ENCODE measurements at places on chromosomes 13 and 19.

DNA sequence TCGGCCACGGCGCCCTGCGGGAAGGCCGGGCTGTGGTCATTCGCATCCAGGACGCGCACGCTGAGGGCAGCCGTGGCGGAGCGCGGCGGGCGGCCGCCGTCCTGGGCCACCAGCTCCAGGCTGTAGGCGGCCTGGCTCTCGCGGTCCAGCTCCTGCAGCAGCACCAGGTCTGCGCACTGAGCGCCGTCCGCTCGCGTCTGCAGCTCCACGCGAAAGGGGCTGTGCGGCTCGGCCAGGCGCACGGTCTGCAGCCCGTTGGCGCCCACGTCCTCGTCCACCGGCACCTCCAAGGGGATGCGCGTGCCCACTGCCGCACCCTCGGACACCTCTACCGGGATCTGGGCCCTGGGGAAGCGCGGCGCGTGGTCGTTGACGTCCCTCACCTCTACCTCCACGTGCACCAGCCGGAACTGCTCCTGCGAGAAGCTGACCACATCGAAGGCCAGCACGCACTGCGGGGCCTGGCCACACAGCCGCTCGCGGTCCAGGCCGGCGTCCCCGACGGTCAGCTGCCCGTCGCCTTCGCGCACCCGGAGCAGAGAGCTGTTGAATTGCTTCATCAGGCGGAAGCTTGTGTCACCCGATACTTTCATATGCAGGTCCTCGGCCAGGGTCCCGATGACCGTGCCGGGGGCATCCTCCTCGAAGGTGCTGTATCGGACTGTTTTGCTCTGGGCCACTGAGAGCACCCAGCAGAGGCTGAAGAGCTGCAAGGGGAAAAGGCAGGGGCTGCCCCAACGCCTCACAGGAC, 583 bp downstream of the PCDH8 start:
- no peak for DNase-seq

GRCh38 chr13:39955560-39955959, 300.1 kb downstream of the COG6 start:
- DNase-seq, result no peak

DNA sequence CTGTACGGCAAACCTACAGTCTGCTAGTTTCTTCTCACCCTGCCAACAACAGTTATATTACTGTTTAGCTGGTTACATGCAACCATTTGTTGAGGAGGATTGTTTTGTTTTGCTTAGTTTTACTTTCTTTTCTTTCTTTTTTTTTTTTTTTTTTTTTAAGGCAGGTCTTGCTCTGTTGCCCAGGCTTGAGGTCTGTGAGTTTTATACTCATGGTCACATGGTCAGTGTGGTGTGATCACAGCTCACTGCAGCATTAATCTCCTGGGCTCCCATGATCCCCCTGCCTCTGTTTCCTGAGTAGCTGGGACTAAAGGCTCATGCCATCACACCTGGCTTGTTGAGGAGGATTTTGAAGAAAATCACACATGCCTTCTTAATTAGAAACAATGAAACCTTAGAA, 505.6 kb downstream of the GPC5 start:
- no peak for DNase-seq

- DNase-seq, result no peak
These were observed 30.8 kb downstream of the CCNE1 start for GRCh38 chr19:29842471-29843179.

- no peak for DNase-seq
These were observed 682 bp upstream of the CABP5 start for GRCh38 chr19:48044561-48044960.

DNA sequence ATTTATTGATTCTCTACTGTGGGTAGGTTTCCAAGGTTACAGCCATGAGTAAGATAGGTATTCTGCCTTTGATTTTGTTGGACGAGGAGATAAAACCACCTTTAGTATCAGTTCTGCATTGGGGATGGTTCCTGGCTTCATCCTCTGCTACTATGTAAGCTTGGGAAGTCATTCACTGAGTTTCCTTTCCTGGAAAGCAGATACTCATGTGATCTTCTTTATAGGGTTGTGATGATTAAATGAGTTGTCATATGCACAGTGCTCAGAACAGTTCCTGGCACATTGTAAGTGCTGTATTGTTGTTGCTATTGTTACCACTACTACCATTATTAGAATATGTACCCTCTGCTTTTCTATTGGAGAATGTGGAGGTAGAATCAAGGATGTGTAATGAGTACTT, 13.1 kb upstream of the WTIP start:
- no peak for DNase-seq

DNA sequence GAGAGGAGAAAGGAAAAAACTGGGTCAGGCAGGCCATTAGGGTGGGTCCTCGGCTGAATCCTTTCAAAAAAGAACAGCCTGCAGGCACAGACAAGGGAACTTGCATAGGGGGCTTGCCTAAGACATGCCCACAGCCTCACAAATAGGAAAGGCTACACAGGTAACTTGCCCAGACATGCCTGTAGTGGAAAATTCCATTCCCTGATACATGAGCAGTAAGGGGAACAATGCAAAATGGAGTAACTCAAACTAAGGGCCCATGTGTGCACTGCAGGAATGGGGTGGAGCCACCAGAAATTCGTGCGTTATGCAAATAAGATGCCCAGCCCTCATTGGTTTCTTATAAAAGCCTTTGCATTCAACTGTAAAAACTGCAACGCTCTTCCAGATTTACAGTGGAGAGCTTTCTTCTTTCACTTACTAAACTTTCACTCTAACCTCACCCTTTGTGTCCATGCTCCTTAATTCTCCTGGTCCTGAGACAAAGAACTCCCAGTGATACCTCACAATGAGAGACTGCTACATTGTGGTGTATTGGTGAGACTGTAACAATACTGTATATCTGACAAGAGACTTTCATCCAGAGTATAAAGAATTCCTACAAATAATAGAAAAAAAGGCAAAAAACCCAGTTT, 59.5 kb upstream of the SLITRK1 start:
- DNase-seq, result no peak

DNA sequence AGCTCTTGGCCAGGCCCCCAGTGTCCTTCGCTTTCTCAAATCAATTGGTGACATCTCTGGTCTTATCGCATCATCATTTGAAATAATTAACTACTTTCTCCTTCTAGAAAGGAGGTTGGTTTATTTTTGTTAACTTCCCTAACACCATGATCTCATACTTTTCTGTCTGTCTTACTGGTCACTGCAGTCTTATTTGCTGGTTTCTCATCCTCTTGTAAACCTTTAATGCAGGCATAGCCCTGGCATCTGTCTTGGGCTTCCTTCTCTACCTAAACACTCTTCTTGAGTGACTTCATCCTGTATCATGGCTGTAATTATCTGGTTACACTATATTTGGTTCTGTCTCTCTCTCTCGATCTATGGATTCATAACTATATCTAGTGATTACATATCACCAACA, 152.8 kb downstream of the CYSLTR2 start:
- no peak for DNase-seq

GRCh38 chr13:66859078-66859477, 371.1 kb downstream of the PCDH9 start:
- no peak for DNase-seq

DNA sequence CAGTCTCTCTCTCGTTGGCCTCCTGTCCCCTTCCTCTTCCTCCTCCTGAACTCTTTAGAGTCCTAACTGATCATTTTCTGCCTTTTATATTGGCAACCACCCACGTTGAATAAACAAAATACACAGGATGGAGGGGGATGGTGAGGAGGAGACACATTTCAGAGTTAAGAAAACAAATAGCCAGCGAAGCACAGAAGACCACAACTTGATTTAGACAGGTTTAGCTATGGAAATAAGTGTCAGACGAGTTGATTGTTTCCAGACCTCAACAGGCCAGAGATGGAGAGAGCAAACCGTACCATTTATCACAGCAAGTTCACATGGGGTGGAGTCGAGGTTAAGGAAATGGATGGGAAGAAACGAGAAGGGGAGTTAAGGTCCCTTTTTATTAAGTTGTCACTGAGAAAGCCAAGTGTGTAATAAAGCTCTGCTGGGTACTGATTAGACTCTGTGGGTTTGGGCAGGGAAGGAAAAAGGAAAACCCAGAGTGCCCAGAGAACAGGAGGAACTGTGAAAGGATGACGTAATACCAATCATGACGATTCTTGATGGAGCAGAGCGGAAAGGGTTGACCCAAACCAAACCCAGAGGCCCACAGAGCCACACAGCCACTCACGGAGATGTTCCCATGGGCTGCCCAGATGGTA, 11.1 kb upstream of the SERP2 start:
- DNase-seq, result no peak

DNA sequence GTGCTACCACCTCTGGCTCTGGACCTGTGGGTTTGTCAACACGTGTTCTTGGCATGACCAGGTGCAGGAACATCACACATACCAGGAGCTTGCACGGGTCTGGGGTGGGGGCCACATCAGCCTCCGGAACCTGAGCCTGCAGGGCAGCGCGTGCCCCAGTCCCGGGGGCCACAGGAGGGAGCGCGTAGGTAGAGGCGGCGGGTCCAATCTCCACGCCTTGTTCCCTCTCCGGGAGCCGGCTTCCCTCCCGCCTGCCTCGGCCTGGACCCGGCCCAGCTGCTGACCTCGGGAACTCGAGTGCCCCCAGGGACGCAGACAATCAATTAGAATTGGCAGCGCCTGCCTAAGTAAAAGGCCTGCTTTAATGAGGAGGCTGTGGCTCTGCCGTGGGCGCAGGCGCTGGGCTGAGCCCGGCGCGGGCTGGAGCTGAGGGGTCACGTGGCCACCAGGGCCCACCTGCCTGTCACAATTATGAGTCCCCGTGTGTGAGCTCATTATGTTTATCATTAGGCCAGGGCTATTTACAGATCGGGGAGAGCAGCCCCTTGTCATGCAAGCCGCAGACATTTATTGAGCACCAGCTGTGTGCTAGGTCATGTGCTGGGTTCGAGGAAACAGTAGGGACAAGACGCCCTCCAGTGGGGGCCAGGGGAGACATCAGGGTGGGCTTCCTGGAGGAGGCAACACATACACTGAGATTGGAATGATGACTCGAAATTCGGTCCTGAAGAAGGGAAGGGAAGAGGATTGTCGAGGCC, 32.2 kb upstream of the TNFAIP8L1 start:
- no peak for DNase-seq

DNA sequence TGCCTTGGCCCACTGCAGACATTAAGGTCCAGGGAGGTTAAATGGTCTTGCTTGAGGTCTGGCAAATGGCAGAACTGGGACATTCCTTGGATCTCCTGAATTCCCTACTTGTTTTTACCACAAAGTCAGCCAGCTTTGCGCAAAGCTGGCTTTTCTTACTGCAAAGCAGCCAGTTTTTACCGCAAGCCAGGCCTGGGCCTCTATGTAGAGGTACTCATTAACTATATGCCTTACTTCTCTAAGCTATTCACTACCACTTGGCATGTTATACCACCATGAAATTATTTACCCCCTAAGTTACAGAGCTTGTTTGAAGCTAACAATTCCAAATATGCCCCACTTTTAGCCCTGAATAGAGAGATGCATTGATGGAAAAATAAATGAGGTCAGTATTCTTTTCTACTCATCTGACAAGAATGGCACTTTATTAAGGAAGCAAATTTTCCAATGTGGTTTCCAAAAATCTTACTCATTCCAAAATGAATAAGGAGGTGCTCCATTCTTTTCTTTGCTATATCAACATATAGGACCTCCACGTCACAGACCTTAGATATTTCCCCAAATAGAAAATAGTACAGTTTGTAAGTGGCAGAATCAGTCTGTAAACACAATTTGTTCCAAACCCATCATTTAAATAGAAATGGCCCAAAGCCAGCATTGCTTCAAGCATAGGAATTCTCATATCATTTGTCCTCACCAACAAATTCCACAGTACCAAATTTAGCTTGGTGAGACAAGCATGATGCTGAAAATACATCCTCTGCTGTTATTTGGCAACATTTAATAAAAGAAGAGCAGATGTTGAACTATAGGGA, 143.9 kb upstream of the TSC22D1 start:
- DNase-seq, result no peak

- no peak for DNase-seq
These were observed 487 bp downstream of the FLT1 start for GRCh38 chr13:28494504-28494777.

GRCh38 chr13:53342623-53343360, 314.2 kb downstream of the OLFM4 start:
- DNase-seq, result no peak

- no peak for DNase-seq
These were observed 32.1 kb downstream of the RBM26 start for GRCh38 chr13:79373916-79374315.

- peak; percentile 79 for DNase-seq
These were observed 17.9 kb upstream of the ZDHHC20 start for GRCh38 chr13:21476893-21477472.

DNA sequence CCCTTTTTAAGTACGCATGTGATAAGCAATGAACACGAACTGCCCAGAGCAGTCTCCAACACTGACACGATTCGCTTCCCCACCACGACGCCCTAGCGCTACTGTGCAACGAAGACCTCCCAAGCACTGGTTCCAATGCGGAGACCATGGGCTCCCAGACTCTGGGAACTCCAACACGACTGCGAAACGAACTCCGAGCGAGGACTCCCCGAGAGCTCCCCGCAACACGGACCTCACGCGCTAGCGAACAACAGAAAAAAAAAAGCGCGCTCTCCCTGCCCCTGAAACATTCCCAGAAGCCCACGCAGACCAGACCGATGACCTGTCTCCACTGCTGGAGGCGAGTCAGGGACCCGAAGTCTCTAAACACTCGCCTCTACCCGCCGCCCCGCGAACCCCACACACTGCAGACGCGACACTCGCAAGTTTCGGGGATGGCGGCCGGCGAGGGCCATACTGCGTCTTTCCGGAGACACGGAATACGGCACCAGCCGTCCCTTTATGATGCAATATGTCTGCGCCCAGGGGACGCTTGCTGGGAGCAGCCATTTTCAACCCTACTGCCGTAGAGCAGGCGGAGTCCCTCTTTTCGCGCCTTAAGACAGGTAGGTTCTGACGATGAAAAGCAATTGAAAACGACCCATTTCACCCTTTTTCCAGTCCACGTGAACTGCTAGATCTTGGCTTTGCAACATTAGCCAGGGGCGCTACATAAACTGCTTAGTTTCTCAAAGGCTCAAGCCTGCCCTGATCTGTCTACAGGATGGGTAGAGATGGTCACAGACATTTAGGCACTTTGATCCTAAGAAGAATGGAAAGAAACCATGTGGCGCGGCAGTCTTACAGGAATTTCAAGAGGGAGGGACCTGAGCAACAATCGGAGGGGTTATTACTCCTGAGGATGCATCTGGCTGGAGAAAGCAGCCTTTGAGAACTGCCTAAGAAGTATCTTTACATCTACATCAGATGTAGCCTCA, at the start of gene ZNF577:
TSS of gene ZNF577 (minus strand) at position 430 of the 977 bp plus-strand sequence. CDS start 7,569 bp downstream, outside the sequence.
- peak; percentile 79 for DNase-seq

DNA sequence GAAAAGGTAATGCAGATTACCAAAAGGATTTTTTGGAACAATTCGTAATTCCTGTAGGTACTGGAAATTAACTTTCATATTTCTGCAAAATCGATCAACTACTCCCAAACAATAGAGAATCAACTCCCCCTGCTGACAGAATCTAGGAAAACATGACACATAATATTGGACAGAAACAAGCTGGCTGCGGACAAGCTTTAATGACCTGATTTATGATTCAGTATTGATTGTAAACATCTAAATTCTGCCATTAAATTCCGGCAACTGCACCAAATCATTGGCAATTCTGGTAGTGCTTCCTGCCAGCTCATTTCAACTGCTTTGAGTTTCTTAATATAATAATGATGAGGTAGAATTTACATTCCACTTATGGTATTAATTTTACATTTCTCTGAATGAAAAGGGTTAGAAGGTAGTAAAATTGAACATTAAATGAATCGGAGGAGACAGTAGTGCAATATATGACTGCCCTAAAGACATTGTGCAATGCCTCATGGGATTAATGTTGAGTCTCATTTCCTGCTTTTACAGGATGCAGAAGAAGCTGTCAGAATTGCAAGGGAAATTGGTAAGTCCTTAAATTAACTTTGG, 146.5 kb downstream of the PCCA start:
- DNase-seq, result no peak

All from CD4-positive, alpha-beta T cell (primary cell).